ENCODE measurements at places on chromosomes 4 and X.

GRCh38 chrX:11380187-11380844 lies 87.1 kb downstream of the AMELX start:
- no peak for DNase-seq

DNA sequence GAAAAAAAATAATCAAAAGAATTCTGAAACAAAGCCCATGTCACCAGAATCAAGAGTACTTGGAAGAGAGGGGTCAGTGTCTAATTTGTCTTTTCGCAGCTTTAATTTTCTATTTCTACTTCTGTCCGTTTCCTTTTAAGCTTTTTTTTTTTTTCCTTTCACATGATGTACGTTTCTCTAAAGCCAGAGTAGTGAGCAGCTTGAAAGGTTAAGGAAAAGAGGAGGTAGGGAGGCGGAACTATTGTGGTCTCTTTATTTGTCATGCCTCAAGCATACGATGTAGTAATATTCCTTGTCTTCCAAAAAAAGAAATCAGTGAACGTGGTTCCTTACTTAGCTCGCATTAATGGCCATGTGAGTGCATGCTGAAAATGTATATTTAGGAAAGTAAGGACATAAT lies 311.5 kb downstream of the TENM3 start:
- DNase-seq: peak; percentile 18

DNA sequence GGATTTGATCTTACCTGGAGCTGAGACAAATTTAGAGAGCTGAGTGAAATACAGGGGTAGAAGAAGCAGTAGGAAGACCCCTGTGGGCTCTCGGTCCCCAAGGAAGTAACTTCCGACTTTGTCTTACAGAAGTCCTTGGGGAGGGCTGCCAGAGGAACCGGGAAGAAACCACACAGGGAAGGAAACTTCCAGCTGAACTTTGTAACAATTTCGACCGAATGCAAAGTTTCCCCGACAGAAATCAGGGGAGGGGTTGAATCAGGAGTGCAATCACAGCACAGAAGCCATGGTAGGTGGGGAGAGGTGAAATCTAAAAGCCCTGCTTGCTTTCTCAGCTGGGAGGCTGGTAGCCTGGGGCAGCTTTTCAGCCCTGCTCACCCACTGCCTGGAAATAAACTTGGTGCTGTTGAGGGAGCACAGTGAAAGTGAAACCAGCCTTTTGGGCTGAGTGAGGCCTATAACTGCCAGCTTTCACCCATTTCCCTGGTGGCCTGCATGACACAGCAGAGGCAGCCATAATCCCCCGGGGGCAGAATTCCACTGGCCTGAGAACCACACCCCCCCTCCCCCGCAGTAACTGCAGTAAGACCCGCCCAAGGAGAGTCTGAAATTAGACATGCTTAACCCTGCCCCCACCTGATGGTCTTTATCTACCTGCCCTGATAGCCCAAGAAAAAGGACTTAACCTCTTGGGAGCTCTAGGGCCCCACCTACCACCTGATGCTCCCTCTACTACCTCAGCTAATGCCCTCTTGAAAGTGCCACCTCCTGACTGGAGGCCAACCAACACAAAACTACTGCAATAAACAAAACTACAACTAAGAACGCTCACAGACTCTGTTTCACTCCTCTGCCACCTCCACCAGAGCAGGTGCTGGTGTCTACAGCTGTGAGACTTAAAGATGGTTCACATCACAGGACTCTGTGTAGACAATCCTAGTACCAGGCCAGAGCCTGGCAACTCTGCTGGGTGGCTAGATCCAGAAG lies 248.2 kb downstream of the PARM1 start:
- DNase-seq: no peak

DNA sequence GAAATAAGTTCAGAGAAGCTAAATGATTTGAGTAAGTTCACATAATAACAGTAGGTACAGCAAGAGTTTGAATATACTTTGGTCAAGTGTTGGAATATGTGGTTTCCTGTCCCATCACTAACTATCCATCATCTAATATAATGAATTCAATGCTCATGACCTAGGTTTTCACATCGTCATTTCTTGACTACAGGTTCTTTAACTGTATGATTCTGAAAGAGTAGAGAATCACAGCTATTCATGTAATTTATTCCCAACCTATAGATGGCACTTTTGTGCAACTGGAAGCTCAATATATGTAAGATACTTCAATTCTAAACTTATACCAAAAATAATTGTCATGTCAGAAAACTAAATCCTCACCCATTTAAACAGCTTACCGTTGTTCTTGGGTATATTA lies 53.1 kb downstream of the TIGD2 start:
- no peak for DNase-seq

DNA sequence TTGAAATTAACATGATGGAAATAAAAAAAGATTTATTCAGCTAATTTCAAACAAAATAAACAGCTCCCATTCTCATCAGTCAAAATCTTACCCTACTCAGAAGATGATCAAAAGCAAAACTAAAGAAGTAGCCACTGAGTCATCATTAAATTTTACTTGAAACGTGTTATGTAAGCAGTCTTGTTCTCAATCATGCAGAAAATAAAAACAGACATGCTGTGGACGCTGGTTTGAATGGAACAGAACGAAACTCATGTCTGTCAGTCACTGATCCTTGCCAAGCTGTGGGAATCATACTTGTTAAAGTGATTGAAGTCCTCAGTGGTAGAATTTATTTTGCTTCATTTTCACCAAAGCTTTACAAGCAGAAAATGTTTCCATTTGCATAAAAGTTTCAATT lies 77.2 kb upstream of the TLR3 start:
- DNase-seq: no peak

- no peak for DNase-seq
These were observed 220.3 kb upstream of the TENM3 start for GRCh38 chr4:182022909-182023308.

- no peak for DNase-seq
These were observed 14.0 kb downstream of the ARHGEF6 start for GRCh38 chrX:136766785-136767103.

DNA sequence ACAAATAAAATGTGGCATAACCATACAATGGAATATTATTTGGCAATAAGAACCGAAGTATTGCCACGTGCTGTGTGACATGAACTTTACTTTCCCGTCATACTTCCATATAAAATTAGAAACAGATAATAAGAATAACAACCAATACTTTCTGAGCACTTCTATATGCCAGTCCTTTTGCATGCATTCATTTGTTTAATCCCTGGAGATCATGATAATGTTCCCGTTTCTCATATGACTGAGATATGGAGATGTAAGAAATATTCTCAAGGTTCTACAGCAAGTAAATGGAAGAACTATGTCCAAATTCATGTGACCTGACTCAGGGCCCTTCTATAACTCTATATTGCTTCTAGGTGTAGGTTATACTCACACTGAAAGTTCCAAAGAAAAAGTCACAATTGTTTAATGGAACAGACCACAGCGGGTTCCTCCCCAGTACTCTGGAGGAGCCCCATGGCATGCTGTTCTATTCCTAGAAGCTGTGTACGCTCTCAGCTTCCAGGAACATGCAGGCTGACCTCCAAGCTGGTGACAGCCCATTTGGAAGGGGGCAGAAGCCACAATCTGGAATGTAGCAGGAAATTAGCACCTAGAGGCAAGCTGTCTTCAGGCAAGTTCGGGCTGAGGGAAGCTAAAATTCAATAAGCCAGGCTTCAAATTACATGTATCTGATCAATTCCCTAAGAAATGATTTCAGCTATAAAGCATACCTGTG lies 31.5 kb downstream of the QDPR start:
- DNase-seq: no peak

- DNase-seq: peak; percentile 18
These were observed 688 bp upstream of the EVC start for GRCh38 chr4:5710065-5710960.

DNA sequence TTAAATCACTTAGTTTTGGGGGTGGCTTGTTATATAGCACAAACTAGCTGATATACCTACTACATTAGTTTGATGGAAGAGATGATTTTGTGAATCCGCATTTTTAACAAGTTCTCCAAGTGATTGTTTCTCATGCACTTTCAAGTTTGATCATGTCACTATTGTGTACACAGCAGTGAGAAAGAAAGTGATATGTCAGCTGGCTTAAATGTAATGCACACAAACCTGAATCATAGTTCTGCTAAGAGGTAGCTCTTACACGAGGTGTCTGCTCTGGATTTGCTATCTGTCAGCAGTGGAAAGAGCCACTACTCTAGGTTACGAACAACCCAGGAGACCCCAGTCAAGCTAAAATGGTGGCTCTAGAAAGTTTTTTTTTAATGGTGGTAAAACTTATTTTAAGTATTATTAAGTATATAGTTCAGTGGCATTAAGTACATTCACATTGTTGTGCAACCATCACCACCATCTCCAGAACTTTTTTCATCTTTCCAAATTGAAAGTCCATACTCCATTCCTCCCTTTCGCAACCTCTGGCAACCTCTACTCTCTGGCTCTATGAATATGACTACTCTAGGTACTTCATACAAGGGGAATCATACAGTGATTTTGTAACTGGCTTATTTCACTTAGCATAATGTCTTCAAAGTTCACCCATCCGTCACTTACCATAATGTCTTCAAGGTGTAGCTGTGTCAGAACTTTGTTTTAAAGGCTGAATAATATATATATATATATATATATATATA lies 147.3 kb downstream of the HS6ST2 start:
- no peak for DNase-seq

GRCh38 chr4:89134775-89135319 lies 23.5 kb downstream of the TIGD2 start:
- DNase-seq: no peak

DNA sequence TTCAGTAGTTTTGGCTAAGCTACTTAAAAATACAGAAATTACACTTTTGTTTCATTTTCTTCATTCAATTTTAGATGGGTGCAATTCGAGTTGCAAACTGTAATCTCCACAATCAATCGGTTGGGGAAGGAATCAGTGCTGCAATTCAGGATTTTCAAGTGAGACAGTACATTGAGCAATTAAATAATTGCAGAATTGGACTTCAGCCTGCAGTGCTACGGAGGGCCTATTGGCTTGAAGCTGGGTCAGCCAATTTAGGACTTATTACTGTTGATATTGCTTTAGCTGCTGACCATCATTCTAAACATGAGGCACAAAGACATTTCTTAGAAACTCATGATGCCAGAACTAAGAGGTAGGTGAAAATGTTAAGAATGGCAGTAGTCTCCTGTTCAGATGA lies 77.7 kb downstream of the BLTP1 start:
- DNase-seq: no peak

GRCh38 chr4:55865228-55865806 lies 11.9 kb downstream of the EXOC1 start:
- peak; percentile 9 for DNase-seq

GRCh38 chr4:145956288-145956890 lies 17.8 kb upstream of the ZNF827 start:
- peak; percentile 12 for DNase-seq

DNA sequence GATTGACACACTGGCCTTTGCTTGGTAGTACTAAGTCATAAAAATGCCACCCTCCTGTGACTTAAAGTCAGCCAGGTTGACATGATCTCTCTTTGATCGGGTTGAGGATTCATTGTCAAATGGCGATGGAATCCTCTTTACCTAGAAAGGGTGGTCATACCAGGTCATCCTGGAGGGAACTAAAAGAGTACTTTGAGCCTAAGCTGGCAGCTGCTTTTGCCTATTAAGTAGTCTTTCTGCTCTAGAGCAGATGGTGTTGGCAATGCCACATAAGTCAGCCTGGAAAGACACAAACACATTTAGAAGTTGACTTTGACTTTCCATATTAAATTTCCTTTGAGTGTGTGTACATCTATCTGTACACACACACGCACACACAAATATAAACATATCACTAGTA lies 39.2 kb upstream of the C4orf54 start:
- no peak for DNase-seq

DNA sequence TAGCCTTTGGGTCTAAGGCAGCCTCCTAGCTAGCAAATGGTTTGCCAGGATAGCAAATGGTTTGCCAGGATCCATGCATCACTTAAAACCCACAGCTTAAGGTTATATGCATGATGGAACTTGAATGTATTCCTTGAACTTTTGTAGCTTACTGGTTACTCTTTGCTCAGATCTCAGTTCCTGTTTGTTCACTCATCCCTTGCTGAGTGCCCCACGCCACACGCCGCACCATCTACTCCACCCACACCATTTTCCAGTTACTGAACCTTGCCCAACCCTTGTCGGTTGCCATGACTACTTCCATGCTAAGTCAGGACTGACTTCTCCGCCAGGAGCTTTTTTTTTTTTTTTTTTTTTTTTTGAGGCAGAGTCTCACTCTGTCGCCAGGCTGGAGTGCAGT lies 29.5 kb upstream of the XIAP start:
- DNase-seq: peak; percentile 95

GRCh38 chrX:42229533-42229932 lies 306.2 kb upstream of the CASK start:
- no peak for DNase-seq

DNA sequence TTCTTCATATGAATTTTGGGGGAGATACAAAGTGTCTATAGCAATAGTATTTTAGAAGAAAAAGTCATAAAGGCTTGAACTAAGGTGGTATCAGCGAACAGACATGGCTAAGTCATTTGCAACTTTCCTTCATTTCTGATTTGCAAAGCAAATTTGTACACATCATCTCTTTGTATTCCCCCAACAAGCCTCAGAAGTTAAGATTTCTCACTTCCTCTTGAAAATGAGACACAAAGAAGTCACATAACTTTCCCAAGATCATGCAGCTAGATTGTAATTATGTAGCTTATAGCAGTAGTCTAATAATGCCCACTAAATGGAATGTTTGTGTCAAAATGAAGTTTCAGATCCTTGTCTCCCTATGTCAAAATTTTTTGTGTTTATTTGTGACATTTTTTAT lies 709.8 kb upstream of the HS3ST1 start:
- no peak for DNase-seq

GRCh38 chr4:169159624-169160171 lies 111.1 kb downstream of the SH3RF1 start:
- peak; percentile 26 for DNase-seq

DNA sequence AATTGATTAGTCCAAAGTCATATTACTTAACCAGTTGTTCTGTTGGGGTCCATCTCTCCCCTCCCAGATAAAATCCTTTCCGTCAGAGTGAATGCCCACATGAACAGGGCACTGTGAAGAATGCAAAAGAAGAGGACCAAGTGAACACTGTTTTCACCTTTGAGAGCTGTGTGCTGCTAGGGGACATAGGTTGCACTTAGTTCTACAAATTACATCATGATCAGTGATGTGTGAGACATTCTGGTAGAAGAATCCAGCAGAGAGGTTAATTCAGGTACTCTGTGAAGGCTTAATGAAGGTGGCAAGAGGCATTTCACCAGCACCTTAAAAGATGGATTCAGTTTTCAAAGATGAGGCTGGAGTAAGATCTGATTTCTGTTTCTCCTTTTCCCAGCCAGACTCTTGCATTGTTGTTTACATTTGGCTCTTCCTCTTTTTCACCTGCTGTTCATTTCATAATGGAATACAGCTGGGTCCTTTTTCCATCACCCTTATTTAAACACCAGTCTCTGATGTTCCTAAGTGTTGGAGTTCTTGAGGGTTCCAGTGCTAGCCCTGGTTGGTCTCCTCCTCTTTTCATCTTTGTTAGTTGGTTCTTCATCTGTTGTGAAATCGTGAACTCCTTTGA lies 10.9 kb downstream of the GAB1 start:
- DNase-seq: no peak

Measured in RCC 7860 (cell line).